DMS 273 treated with DMSO at 0.1 percent for 48 hours (cell line): ENCODE measurements at places on chromosomes 6 and 20.

DNA sequence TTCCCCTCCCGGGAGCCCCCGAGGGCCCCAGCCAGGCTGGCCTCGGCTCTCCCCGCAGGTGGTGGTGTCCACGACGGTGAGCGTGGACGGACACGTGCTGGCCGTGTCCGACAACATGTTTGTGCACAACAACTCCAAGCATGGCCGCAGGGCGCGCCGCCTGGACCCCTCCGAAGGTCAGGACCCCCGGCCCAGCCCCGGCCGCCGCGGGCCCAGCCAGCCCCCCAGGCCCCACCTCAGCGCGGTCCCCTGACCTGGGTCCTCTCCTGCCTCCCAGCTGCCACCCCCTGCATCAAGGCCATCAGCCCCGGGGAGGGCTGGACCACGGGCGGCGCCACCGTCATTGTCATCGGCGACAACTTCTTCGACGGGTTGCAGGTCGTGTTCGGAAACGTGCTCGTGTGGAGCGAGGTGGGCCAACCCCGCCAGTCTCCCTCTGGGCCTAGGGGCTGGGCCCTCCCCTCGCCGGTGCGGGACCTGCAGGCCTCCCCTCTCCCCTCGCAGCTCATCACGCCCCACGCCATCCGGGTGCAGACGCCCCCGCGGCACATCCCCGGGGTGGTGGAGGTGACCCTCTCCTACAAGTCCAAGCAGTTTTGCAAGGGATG lies 51.0 kb downstream of the CPXM1 start:
- no peak for DNase-seq

DNA sequence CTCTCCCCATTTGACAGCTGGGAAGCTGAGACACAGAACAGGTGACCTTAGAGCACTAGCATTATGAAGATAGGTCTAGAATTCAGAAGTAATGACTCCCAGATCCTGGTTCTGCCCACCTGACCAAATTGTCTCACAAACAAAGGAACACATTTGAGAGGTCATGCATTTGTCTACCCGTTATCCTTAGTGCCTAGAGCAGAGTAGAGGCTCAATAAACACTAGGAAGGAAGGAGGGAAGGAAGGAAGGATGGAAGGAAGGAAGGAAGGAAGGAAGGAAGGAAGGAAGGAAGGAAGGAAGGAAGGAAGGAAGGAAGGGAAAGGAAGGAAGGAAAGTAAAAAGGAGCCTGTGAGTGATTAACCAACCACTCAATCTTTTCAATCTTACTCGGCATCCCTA lies 63.3 kb downstream of the SNAP25 start:
- DNase-seq = no peak

- DNase-seq = no peak
Measured at GRCh38 chr6:167150941-167151549, 6.7 kb downstream of the GPR31 start.

GRCh38 chr6:77037439-77037838 lies 425.9 kb downstream of the HTR1B start:
- no peak for DNase-seq

- peak; percentile 16 for DNase-seq
Measured at GRCh38 chr6:108751851-108752732, 96.1 kb upstream of the ARMC2 start.

GRCh38 chr20:56422824-56423189 lies 10.7 kb downstream of the CASS4 start:
- DNase-seq = no peak
